ENCODE measurements at places on chromosomes 13 and 19. TPM values are rescaled to one million over a fixed set of nuclear protein-coding genes. Genes with fewer than 3 reads are reported as not detected.

Gene SOHLH2
- total RNA-seq: 0.31 TPM

Gene CPB2
- total RNA-seq: not detected

Gene C1QTNF9B
- total RNA-seq: not detected

Gene NLRP4
- total RNA-seq: under 0.01 TPM

Gene AMER2
- total RNA-seq: 161 TPM

Gene TEX101
- total RNA-seq: not detected

Gene PRSS57
- not detected for total RNA-seq

Gene FGF9
- total RNA-seq: 16.1 TPM

Gene ZNF577
- total RNA-seq: 66.6 TPM

Gene PDX1
- total RNA-seq: not detected

Gene TMPRSS9
- 0.16 TPM for total RNA-seq
